ENCODE measurements at places on chromosomes 3 and 15.

GRCh38 chr15:77527164-77527778, 105.4 kb downstream of the LINGO1 start:
- no peak for DNase-seq

- DNase-seq, result no peak
Measured at GRCh38 chr3:13277860-13278531, 142.1 kb downstream of the NUP210 start.

DNA sequence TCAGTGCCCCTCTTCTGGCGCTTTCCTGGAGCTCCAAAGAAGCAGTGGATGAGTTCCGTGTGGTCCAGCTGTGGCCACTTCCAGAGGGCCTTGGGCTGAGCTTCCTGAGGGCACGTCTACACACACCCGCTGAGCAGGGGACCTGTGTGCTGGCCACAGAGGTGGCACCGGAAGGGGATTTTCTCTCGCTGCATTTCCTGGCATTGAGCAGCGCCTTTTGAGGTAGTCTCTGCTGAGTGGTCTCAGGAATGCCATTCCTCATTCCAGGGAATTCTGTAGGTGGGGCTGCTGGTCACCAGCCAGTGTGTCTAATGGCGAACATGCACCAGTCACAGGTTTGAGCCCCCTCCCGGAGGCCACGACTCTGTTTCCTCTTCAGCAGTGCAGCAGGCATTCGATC, 48.1 kb downstream of the AMOTL2 start:
- DNase-seq, result no peak

DNA sequence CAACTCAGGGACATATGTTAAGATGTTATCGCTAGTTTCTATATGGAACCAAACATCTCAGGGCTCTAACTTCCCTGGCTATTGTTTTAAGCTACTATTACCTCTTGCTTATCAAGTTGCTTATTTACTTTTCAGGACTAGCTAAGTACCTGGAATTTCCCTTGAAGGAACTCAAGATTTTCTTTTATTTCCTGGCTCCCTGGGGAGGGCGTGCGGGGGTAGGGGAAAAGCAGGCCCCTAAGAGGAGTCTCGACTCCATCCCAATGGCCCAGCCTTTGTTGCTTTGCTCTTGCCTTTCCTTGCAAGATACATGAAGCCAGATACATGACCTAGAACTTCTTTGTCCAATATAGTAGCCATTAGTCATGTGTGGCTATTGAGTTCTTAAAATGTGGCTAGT, 76.9 kb upstream of the STXBP5L start:
- DNase-seq, result no peak

DNA sequence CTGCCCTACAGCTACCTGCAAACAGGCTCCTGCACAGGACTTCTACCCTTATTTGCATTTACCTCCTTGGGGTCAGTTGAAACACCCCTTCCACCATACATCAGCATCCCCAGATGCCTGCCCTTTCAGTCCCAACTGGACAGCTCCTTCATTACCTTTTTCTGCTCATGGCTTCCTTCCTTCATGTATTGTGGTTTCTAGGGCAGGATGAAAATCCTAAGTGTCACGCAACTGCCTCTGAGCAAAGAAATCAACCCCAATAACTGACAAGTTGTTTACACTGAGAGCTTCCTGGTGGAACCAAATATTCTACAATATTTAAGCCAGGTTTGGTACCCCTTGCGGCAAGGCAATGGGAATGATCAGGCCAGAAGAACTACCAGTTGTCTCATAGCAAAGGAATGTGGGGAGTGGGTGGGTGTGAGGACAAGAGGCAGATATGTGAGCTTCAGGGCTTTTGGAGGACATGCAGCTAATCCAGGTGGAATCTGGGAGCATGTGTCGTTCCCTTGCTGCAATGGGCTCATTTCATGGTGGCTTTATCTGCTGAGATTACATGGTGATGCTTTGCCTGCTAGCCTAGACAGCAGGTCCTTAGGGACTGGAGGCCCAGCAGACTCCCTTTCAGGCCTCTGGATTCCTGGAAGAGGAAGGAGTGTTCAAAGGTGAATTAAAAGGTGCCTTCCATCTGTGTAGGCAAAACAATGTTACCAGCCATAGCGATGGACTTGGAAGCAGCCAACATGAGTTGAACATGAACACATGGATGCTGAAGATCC, 34.9 kb downstream of the PPCDC start:
- no peak for DNase-seq

DNA sequence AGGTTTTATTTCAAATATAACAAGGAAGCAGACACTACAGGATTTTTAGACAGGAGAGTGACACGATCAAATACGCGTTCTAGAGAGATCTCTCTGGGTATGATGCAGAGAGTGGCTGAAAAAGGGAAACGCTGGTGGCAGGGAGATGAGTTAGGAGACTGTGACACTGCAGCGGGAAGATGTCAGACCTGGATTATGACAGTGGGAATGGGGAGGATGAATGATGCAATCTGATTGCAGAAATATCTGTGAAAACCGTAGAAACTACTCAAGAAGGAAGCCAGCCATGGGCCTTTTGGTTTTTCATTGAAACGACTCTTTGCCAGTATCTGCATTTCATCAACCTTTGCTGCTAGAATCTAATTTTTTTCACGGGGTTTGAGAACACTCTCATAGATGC, 157.9 kb downstream of the FAM43A start:
- no peak for DNase-seq

GRCh38 chr3:123521179-123521969, 63.5 kb downstream of the HACD2 start:
- DNase-seq, result no peak

DNA sequence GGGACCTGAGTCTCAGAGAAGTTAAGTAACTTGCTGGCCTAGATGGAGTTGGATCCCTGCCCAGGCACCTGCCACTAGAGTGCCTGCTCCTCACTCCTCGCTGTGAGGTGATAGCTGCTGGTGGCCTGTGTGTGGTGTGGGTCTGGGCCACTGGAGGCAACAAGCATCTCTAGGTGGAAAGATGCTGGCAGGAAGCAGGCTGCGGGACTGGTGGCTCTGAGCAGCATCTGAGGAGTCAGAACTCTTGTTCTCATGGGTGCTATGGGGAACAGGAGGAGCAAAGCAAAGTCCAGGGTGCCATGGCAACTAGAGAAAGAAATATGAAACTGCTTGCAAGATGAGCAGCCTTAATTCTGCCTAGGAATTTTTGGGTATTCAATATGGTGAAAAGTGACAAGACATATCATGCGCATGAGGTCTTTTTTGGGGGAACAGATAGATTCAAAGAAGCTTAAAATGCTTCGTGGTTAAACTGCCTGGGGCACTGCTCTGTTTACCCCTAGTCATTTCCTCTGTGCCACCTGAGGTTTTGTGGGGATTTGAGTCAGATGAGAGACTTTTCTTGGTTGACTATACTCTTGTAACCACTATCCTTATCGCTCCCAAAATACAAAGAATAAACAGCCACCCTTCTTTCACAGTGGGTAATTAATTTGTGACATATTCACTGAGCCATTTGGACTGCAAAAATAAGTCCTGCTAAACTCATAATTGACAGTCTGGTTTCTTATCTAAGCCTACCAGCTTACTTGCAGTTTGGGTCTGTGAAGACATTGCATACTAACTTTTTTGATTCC, 50.3 kb downstream of the MED12L start:
- DNase-seq, result no peak

DNA sequence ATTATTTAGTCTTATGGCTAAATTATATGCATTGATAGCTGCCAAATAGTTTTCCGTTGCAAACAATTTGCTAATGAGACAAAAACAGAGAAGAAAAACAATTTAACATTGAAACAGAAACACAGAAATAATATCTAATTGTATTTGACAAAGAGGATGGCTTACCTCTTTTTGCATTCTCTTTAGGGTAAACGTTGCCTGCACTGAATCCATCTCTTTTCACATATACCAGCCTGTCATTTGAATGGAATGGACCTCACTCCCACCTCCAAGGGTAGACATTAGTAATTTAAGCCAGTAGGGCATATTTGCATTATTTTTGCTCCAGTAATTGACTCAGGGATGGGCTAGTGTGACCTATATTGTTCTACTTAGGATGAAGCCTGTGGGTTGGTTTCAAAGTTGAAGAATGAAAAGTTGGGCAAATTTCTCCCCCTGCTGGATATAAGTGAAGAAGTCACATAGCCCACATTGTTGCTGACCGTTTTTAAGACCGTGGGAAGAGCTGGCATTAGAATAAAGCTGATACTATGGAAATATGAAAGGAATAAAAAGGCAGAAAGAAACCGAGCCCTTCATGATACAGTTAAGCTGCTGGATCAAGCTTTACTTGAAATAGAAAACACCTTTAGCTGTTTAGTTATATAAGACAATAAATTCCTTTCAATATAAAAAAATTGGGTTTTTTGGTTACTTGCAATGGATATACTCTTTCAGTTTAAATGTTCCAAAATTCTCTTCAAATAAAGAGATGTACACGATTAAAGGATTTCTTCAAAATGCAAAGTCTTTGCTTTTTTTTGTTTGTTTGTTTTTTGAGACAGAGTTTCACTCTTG, 26.9 kb downstream of the PIERCE2 start:
- DNase-seq, result no peak

- DNase-seq, result no peak
Measured at GRCh38 chr3:150727653-150728502, 24.2 kb upstream of the ERICH6 start.

DNA sequence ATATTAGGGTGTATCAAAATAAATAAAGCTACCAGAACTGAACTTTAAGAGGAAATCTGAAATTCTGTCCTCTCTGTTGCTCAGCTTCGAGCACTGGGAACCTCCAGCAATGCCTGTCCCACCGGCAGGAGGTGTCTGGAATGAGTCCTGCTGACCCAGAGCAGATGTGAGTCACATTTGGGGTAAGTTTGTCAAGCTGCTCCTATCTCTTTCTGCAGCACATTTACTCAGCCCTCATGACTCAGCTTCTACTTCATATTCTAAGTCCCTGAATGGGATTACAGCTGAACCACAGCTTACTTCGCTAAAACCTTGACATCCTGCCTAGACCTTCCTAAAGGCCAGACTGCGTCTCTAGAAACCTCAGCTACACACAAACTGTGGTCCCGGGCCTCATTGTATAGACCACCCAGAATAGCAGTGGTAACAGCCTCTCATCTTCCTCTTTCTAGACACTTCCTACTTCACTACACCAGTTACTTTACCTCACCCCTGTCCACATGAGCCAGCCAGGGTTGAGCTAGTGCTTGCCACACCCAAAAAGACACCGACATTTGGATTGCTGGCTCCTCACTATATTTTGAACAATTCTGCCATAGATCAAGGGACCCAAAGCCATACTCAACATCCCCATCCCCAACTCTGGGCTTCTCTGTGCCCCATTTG, 109.6 kb upstream of the TMCO5A start:
- DNase-seq, result no peak

DNA sequence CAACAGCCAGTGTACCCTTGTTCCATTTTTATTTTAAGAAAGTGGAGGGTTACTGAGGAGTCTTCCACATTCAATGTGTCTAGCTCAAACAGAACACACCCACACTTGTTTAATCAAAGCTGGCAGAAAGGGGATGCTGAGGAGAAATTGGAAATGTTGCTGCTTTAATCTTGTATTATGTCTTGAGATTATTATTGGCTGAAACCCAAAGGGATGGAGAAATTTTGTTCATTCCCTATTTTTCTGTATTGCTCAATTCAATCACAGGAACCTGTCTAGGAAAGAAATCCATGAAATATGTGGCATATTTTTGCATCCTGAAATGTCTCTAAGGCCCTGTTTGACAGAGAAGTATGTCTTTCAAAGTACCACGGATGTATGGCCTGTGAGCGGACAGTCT, 238.0 kb downstream of the MYRIP start:
- no peak for DNase-seq

DNA sequence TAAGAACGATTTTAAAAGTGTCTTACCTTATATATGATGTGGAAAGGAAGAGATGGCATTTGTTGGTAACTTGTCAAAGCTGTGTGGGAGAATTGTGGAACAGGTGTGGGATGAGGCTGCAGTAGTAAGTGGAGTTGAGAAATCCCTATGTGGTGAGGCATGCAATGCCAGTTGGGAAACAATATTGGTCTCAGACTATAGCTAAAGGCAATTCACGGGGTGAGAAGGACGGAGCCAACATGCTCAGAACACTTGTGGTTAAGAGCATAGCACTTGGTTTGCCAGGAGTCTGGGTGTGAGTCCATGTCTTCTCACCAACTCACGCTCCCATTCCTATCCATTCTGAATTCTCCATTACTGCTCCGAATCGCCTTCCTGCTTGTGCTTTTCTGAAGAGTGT, 615.6 kb upstream of the ADAMTS9 start:
- no peak for DNase-seq

- DNase-seq, result no peak
Measured at GRCh38 chr15:73902121-73903020, 23.9 kb upstream of the LOXL1 start.

DNA sequence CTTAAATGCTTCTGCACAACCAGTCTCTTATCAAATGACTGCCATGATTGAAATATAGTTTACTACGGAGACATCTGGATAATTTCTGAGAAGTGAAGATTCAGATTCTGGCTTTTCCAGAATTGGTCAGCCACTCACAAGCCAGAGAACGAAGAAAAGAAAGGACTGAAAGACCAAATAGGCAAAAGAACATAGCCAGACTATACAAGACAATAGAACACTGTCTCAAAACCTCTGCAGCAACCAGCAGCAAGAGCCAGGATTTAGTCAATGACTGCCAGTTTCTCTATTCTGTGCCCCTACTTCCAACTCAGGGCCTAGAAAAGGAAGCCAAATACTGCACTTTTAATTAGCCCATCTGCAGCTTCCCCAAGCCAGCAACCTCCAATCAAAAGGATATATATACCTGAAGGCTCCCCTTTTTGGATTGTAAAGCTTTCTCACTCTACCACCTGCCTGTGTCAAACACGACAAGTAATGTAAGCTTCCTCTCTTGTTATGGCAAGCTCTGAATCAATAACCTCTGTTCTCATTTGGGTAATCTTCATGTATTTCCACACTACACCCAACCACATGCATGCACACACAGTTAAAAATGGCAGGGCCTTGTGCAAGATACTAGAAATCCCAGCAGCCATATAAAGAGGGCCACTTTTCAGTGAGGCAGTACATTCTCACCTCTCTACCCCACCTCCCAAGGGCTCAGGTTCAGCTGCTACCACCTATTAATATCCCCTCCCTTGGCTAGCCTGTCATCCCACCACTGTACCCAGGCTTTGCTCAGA, 97.1 kb downstream of the ERC2 start:
- DNase-seq, result no peak

GRCh38 chr3:147960786-147961185, 551.6 kb downstream of the ZIC1 start:
- DNase-seq, result no peak

- no peak for DNase-seq
Measured at GRCh38 chr15:51561271-51561670, 61.3 kb downstream of the DMXL2 start.

- DNase-seq, result no peak
Measured at GRCh38 chr3:64539451-64540196, 148.2 kb downstream of the ADAMTS9 start.

- DNase-seq, result no peak
Measured at GRCh38 chr3:14303336-14304100, 98.9 kb upstream of the SLC6A6 start.

GRCh38 chr3:21425715-21426114, 325.3 kb downstream of the ZNF385D start:
- no peak for DNase-seq
